ENCODE measurements at places on chromosomes 1 and 21. TPM values are rescaled to one million over a fixed set of nuclear protein-coding genes. Genes with fewer than 3 reads are reported as not detected.

DNA sequence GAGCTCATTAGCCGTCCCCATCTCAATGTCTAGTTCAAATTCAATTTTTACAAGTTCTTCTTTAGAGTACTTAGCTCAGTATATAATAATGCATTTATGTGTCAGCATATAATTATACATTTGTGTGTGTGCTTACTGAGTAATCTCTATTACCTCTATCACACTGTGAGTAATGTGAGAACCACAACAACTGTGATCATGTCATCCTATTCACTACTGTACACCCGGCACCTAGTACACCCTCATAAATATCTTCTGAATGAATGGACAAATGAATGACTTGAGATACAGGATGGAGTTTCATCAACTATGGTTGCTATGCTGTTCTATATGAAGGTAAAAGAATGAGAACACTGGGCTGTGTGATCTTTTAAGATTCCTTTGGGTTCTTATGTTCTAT lies 124.0 kb downstream of the GPATCH2 start:
- H3K4me1 ChIP-seq, result no peaks in the 10 kb centered on the region
- H3K27me3 ChIP-seq, result no peaks in the 10 kb centered on the region
- DNase-seq, result peak; percentile 60
- H3K27ac ChIP-seq, result no peak overlapping the region

- H3K27me3 ChIP-seq, result no peaks in the 10 kb centered on the region
- peaks cover 15% of the 10 kb centered on the region for H3K4me1 ChIP-seq
These were observed 19.7 kb downstream of the PBX1 start for GRCh38 chr1:164578479-164579200.

GRCh38 chr1:18463984-18464664 lies 16.6 kb upstream of the KLHDC7A start:
- H3K36me3 ChIP-seq, result no peaks in the 10 kb centered on the region
- no peaks in the 10 kb centered on the region for H3K27me3 ChIP-seq
- no peak overlapping the region for H3K27ac ChIP-seq
- H3K4me1 ChIP-seq, result no peaks in the 10 kb centered on the region
- no peak overlapping the region for H3K4me3 ChIP-seq

The AKR7A3 gene
- 0.66 TPM for polyA plus RNA-seq
